ENCODE measurements at places on chromosomes 16 and 17. TPM values are rescaled to one million over a fixed set of nuclear protein-coding genes. Genes with fewer than 3 reads are reported as not detected.
A peak's percentile ranks its signal among the peaks of the same experiment; 100 is the strongest.

Gene LPO
- 0.17 TPM for polyA plus RNA-seq

Gene CMIP
- 44.3 TPM for polyA plus RNA-seq

Gene CTRL
- polyA plus RNA-seq, result 8.0 TPM

Gene TLCD3B
- 1.2 TPM for polyA plus RNA-seq

Gene CDIPT
- 79.4 TPM for polyA plus RNA-seq

Gene RNF43
- 12.9 TPM for polyA plus RNA-seq

Gene ACSM2A
- 88.7 TPM for polyA plus RNA-seq

Gene SOX8
- 2.9 TPM for polyA plus RNA-seq

- DNase-seq, result no peak
These were observed 1014.4 kb upstream of the GOT2 start for GRCh38 chr16:59748531-59748930.

DNA sequence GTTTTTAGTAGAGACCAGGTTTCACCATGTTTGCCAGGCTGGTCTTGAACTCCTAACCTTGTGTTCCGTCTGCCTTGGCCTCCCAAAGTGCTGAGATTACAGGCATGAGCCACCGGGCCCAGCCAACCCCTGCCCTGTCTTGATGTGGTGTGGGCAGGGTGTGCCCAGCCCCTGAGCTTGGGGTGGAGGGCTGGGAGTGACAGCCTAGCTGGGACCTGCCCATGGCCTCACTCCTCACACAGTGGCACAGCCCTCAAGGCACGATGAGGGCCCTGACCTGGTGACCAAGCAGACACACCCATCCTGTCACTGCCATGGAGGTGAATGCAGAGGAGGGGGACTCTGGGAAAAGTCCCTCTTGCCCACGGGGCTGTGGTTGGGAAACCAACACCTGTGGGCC lies 3.0 kb downstream of the IL32 start:
- DNase-seq, result no peak

DNA sequence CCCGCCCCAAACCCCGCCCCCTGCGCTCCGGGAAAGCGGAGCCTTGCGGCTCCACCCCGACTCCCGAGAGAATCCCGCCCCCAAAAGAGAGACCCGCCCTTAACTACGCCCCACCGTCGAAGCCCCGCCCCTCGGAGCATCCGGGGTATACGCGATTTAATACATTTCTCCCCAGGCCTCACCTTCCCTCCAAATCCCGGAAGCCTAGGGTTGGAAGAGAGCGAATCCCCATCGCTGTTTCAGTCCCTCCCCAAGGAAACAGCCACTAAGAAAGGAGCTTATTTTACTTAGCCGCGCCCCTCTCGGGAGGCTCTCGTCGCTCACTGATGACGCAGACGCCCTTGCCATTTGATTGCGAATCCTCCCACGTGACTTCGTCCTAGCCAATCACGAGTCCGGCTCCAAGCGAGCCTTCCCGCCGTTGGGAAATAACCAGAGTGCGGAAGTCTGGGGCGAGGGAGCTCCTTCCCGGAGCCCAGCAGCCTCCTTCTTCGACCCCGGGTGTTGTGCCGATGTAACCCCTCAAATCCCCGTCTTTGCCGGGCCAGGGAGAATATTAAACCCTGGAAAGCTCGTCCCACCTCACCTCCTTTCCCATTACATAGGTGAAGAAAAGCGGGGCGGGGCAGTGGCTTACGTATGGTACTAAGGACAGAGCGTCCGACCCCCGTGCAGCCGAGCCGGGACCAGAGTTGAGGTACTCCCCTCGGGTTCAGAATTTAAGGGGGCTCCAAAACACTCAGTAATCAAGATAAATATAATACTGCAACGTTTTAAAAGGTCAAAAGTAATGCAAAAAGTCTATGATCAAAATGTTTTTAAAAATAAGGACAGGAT lies 461 bp upstream of the FDXR start:
- peak; percentile 100 for DNase-seq

- DNase-seq, result no peak
These were observed 23.9 kb downstream of the MAPT start for GRCh38 chr17:45918241-45918745.

DNA sequence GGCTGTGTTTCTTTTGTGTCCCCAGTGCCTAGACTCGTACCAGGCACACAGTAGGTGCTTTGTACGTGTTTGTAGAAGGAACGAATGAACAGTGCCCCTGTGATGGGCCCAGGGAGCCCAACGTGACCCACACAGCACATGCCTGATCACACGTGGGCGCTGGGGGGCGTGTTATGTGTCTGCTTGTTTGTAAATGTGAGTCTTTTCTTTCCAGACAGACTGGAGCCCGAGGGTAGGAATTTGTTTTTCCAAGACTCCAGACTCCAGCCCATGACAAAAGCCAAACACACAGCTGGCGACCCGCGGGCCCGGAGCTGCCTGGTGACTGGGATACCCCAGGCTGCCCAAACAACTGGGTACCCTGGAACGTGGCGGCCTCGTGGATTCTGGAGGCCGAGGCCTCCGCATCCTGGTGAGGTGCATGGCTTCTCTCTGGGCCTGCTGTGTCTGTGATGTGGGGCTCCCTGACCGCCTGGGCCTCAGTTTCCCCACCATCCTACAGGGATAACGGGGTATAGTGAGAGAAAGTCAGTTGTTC lies 14.9 kb upstream of the CBFA2T3 start:
- no peak for DNase-seq

DNA sequence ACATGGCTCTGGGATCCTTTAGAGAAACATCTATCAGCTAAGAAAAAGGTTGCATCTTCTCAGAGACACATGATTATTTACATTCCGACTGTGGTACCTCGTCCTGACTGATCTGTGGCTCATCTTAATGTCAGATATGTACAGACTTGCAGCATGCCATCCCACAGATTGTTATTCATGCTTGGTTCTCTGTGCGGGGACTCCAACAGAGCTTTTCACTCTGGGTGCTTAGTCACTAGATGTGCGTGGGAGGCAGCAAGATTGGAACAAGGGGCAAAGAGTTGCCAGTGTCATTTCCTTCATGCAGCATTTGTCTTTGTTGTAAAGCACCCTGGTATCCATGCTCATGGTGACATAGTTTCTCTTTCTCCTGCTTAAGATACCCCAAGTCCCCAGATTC lies 179.1 kb upstream of the CACNG5 start:
- DNase-seq, result no peak

GRCh38 chr17:78947235-78948149 lies 22.3 kb upstream of the TIMP2 start:
- no peak for DNase-seq

DNA sequence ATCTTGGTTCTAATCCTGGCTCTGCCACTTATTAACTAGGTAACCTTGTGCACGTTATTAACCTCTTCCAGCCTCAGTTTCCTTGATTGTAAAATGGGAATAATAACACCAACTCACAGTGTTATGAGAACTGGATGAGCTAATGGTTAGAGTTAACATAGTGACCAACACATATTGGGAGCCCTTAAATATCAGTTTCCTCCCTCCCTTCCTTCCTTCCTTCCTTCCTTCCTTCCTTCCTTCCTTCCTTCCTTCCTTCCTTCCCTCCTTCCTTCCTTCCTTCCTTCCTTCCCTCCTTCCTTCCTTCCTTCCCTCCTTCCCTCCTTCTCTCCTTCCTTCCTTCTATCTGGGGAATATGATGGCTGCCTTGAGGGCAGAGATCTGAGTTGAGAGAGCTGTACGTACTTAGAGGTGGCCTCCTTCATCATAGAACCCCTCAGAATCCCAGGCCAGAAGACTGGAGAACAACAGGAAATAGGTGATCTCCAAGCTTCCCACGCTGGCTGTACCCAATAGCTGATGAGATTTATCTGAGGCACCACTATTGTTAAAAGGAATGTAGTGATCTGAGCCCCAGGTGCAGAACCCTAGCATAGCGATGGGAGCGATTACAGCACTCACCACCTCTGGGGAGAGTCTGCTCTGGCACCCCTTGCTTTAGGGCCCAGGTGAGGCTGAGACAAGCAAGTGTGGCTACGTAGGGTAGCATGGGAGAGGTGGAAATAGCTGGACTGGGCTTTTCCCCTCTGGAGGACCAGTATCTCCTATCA lies 26.2 kb downstream of the CCR7 start:
- no peak for DNase-seq

DNA sequence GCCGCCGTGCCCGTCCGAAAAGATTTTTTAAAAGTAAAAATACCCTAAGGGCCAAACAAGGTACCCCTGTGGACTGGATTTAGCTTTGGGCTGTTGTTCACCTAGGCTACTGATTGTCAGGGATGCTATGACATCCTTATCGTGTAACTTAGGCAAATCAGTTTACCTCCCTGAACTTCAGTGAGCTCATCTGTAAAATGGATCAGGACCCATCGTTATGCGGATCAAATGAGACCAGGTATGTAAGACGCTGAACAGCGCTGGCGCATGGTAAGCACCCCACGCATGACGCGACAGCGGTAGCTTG lies 658 bp upstream of the ZNF771 start:
- no peak for DNase-seq

- no peak for DNase-seq
These were observed 55.3 kb downstream of the PIGL start for GRCh38 chr17:16272111-16272840.

GRCh38 chr17:62804025-62804424 lies 4.1 kb downstream of the MARCHF10 start:
- no peak for DNase-seq

- peak; percentile 34 for DNase-seq
These were observed at the start of gene DDX42 for GRCh38 chr17:63774141-63774968. DDX42 (plus strand) TSS chr17:63774170; CDS start chr17:63787050, 12,880 bp downstream.

GRCh38 chr16:912684-913613 lies 57.8 kb downstream of the LMF1 start:
- no peak for DNase-seq

- no peak for DNase-seq
These were observed 74.4 kb upstream of the TANC2 start for GRCh38 chr17:62891659-62892058.

- DNase-seq, result peak; percentile 58
These were observed 38.9 kb downstream of the MRPS23 start for GRCh38 chr17:57810721-57811637.

DNA sequence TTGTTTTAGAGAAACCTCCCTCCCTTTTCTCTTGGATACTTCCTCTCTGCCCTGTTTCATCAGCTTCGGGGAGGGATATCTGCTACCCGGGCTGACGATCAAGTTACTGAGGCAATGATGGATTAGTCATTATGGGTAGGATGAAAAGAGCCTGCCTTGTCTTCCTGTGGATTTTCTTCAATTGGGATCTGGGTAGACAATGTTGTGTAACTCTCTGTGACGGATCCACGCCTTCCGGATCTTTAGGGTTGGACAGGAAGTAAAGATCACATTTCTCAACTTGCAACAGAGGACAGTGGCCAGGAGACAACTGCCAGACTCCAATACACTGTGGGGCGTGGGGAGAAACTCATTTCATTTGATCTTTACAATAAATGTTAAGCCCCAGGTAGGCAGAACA lies 11.3 kb upstream of the CHST6 start:
- no peak for DNase-seq

- DNase-seq, result no peak
These were observed 44.7 kb upstream of the ACSF3 start for GRCh38 chr16:89048871-89049422.

DNA sequence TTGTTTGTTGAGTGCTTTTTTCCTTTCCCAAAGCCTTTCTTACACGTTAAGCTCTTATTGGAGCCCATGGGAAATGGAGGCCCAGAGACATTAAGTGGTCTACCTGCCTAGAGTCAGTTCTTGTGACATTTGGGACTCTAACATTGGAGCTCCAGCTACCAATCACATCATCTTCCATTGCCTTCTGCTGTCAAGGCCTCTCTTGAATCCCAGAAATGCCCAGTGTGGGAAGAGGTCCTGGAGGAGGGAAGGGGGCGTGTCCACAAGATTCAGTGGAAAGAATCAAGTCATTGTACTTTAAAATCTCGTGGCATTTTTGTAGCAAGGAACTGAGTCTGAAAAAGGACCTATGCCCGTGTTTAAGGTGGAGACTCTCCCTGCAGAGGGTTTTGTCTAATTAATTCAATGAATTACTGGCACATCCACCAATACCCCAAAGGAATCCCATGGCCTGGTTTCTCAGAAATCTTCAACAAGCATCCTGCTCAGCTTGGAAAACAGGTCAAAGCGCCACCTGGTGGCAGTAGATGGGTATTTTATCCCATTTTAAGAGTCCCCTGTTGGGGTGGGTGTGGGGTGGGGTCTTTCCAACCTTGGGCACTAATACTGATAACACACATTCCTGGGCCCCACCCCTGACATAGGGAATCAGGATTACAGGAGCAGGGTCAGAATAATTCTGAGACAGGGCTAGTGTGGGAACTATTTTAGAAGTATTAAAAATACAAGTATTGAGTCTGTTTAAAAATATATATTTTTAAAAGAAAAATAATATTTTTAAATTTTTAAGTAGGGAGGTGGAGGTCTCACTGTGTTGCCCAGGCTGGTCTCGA lies 24.6 kb downstream of the GPT2 start:
- DNase-seq, result no peak

GRCh38 chr17:18920911-18921441 lies 31.0 kb upstream of the SLC5A10 start:
- DNase-seq, result no peak

DNA sequence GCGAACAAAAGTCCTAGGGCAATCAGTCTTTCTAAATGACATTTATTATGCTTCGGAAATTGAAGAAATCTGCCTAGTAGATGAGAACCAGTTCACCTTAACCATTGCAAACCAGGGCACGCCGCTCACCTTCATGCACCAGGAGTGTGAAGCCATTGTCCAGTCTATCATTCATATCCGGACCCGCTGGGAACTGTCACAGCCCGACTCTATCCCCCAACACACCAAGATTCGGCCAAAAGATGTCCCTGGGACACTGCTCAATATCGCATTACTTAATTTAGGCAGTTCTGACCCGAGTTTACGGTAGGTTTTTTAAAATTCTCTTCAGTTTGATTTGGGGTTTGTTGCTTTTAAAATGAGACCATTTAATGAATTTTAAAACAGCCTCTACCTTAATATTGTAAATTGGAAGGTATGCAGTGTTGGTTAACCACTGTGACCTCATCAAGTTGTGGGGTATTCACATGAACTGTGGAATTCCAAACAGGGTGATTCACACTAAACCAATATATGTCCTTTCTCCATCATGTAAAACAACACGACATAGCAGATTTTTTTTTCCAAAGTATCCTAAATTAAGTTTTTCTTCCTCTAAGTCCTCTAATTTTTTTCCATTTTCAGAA lies 6.2 kb upstream of the EVI2A start:
- no peak for DNase-seq

- DNase-seq, result no peak
These were observed 259.7 kb downstream of the SEC14L1 start for GRCh38 chr17:77400445-77400870.

GRCh38 chr17:78342449-78343186 lies 17.3 kb downstream of the SOCS3 start:
- DNase-seq, result no peak

DNA sequence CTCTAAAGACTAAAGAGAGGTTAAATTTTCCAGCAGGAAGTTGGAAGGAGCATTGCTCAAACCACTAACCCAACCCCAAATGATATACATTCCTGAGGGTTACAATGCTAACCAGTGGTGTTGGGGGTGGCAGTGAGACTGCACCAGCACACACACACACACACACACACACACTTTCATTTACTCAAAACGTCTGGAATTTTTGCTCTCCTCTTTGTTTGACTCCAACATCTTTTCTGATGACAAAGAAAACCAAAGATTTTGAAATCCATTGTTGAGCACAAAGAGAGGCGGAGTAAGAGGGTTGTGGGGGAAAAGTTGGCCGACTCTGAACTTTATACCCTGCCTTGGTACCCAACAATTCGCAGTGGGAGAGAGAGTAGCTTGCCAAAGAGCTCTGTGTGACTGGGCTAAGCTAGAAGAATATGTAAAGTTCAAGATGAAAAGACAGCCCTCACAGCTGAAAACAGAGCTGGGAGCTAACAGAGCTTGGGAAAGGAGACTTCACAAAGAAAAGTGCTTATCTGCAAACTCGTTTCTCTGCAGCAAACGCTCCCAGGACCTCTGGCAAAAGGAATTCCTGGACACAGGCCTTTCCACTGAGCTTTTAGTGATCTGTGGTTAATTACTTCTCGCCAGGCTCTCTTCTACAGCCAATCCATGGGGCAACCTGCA lies 426.0 kb upstream of the CDH11 start:
- DNase-seq, result no peak

All from left kidney (tissue), 8 donors.